ENCODE measurements at places on chromosomes 12 and 14.

- DNase-seq: peak; percentile 51
Measured at GRCh38 chr12:65740873-65741600, 83.2 kb upstream of the HMGA2 start.

DNA sequence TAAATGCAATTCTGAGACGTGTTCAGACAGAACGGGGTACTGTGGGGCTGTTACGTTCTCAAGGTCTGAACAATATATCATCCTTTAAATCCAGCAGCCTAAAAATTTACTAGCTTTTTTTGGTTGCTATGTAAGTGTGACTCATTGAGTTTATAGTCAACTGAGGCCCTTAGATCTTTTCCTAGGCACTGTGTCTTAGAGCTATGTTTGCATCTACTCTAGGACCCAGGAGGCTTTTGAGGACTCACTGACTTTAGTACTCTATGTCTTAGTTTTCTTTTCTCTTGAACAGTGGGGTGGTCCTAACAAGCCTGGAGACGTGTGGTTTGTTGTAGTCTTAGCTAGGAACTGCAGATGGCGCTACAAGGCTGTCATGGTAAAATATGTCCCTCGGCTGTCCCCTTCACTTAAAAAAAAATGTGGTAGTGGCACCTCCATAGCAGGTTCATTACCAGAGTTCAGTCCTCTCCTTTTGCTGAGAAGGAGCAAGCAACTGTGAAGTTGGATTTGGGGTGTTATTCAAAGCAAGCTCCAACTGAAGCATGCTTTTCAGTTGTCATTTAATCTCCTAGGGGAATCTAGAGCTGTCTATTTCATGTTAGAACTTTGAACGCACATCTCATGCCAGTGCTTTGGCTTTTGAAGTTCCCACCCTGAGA lies 8.7 kb upstream of the SPATS2 start:
- peak; percentile 67 for DNase-seq

DNA sequence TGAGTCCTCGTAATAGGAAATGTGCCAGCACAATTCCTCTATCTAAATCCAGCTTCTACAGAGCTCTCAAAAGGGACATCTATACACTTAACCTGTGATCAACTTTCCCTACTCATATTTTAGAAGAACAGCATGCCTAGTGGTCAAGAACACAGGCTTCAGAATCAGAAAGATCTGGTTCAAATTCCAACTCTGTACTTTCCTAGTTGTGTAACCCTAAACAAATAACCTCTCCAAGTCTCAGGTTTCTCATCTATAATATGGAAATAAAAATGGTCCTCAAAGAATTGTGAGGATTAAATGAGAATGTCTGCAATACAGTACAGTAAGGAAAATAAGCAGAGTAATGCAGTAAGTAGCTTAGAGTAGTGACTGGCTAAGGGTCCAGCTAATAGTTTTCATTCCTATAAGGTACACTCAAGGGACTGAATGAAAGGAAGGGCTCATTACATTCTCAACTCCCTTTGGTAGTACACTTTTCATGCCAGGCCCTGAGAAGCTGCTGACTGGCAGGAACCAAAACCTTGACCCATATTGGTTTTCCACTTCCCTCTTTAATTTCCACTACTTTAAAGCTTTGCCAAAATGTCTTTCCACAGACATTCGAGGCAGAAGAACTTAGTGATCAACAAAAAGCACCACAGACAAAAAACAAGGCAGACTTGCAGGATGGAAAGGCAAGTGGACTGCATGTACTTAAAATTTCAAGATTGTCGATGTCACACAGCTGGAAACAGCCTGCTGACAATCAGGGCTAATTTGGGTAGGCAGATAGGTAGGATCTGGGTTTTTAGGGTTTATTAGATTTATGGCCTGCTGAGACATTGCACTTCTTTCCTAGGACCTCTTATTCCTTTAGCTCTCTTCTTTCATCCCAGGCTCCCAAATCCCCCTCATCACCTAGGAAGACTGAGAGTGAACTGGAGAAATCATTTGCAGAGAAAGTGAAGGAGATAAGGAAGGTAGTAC lies 4.3 kb downstream of the CCDC196 start:
- DNase-seq: no peak

GRCh38 chr12:118617611-118618450 lies 241.5 kb downstream of the SUDS3 start:
- no peak for DNase-seq

DNA sequence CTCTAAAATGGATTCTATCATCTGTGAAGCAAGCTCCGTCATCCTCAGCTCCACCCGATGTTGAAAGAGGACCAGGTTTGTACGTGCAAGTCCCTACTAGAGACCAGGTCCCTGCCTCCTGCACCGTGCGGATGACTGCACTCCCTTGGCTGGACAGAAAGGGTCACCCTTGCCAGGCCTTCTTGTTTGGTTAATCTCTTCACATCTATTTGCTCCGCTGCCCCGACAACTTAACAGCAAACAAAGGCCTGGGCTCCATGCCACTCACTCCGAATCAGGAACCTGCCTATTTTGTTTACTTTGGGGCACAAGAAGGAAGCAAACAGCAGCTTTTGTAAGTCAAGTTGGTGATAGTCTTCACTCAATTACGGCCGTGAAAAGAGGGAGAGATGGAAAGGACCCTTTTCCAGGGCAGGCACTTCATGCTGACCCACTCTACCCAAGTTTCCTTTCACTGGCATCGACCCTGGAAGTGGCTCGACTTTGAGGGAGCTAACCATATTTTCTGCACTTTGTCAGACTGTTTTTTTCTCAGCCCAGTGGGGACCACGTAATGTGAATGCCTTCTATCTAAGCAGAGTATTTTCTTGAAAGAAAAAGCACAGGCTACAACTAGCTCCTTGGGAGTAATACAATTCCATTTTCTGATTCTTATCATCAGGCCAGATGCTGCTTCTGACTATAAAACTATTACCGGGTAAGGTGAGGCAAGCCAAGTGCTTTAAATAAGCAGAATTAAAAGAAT lies 202.6 kb downstream of the FOXN3 start:
- no peak for DNase-seq

- DNase-seq: no peak
Measured at GRCh38 chr14:74506411-74506851, 12.9 kb downstream of the ISCA2 start.

- DNase-seq: no peak
Measured at GRCh38 chr14:57652769-57653168, 159.1 kb upstream of the CCDC198 start.

- DNase-seq: no peak
Measured at GRCh38 chr14:81363746-81364378, 36.3 kb downstream of the STON2 start.

DNA sequence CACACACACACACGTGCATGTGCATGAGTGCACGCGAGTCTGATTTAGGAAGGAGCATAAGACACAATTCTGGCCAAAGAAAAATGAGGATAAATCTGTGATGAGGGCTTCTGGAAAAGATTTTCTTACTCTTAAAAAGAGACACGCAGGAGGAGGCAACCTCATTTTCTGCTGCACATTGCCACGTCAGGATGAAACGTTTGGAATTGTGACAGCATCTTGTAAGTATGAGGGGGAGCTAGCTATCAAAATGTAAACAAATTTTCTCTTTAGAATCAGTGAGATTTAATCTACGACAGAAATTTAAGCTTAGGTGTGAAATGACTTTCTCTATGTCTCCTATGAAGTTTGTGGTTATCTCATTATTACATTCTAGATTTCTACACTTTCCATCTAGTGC lies 31.1 kb upstream of the NUBPL start:
- no peak for DNase-seq
